Central memory CD8-positive, alpha-beta T cell (primary cell): ENCODE measurements at places on chromosomes 16 and 17.
A peak's percentile ranks its signal among the peaks of the same experiment; 100 is the strongest.

DNA sequence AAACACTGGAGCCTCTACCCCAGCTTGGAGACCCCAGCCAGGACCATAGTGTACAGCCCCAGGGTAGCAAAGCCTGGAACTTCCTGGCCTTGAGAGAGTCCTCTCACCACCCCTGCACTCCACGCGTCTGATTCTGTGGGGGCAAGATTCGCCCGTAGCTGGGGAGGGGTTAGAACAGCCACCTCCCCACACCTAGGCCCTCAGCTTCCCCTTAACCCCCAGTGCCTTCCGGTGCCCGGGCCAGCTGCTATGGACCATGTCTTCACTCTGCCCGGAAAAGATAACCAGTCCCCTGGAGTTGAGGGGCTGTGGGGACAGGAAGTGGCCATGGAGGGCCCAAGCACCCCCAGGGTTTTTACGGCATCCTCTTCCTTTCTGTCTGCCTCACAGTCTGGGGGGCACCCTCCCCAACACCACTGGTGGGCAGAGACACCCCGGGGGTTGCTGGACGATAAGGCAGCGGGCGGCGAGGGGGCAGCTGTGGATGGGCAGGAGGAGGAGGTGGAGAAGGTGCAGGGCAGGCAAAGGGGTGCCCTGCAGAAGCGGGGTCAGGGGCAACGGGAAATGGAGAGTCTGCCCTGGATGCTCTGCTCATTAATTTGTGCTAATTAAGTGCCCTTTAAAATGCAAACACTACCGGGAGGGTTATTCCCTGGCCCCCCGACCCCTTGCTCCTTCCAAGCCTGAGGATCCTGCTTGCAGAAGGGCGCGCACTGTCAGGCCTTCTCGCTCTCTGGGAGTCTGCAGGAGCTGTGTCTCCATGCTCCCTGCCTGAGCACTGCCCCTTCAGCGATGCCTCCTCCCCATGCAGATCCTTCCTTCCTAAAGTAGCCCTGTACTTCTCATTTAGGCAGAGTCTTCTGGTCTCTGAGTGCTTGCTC lies 2.4 kb downstream of the PRSS27 start:
- no peak for DNase-seq

DNA sequence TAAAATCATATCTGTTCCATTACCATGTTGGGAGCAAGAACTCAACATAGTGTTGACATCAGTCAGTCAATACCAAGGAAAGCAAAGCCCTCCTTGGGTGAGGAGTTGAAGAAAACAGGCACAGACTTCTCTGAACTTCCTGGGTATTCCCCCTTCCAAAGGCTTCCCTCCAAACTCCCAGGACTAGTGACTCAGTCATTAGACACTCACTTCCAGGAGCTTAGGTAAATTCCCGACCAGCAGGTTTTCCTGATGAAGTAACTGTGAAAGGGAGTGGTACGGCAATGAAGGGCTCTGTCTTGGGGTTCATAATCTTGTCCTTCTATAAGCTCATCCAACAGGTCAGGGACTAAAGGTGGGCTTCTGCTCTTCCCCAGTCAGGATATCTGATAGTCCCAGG lies 293.8 kb upstream of the AXIN2 start:
- DNase-seq = no peak

- no peak for DNase-seq
These were observed 35.1 kb upstream of the MGAT5B start for GRCh38 chr17:76833034-76833644.

- no peak for DNase-seq
These were observed 14.6 kb downstream of the SREBF1 start for GRCh38 chr17:17822189-17822588.

GRCh38 chr17:21167303-21167702 lies 40.5 kb downstream of the DHRS7B start:
- DNase-seq = no peak

GRCh38 chr17:47603830-47604597 lies 45.7 kb upstream of the KPNB1 start:
- no peak for DNase-seq

- DNase-seq = no peak
These were observed 91.8 kb downstream of the YPEL2 start for GRCh38 chr17:59423137-59423724.

- DNase-seq = no peak
These were observed 76.1 kb downstream of the FTO start for GRCh38 chr16:53780051-53780450.

DNA sequence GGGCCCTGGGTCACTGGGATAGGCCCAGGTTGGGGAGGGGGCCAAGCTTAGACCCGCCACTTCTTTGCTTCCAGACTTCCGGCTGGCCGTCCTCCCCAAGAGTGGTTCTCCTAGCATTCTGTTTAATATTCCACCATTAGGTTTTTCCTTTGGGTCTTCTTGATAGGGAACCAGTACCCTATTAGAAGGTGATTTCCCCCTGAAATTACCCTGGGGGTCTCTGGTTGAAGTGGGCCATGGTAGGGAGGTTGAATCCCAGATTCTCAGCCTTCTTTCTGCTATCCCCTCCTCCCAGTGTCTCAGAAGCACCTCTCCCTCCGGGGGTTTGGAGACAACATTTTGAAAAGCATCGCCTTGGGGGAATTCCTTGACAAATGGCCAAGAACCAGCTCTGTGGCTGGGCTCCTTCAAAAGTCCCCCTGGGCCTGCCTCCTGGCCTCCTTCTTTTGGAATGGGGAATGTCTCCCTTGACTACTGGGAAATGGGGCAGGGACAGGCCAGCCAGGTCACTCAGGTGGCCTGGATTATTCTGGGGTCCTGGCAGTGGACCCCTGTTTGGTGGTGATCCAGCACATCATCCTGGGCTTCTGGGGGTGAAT lies 5.7 kb downstream of the LASP1 start:
- no peak for DNase-seq

DNA sequence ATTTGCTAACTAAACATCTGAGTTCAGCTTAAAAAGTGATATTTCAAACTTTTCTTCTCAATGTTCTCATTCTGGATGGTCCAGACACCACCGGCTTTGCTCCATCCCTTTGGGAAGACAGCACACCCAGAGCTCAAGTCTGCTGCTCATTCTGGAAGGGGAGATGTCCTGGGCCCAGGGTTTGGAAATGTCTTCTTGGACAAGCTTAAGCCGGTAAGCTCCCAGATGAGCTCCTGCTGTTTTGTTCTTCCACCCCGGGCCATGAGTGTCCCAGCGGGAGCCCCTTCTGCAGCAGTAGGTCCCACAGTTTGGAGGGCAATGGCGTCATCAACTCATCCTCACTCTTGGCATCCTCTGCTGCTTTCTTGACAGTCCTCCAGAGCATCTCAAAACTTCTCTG lies 105.2 kb downstream of the TMEM100 start:
- DNase-seq = no peak

GRCh38 chr17:65931246-65932149 lies 260.4 kb downstream of the CEP112 start:
- DNase-seq = no peak

- no peak for DNase-seq
These were observed 39.8 kb downstream of the ABCA5 start for GRCh38 chr17:69287168-69287567.

DNA sequence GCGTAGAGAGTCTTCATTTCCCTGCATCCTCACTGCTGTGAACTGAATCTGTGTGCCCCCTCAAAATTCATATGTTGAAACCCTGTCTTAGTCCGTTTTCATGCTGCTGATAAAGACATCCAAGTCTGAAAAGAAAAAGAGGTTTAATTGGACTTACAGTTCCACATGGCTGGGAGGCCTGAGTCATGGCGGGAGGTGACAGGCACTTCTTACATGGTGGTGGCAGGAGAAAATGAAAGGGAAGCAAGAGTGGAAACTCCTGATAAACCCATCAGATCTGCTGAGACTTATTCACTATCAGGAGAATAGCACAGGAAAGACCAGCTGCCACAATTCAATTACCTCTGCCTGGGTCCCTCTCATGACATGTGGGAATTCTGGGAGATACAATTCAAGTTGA lies 3.1 kb upstream of the CCDC42 start:
- DNase-seq = no peak

DNA sequence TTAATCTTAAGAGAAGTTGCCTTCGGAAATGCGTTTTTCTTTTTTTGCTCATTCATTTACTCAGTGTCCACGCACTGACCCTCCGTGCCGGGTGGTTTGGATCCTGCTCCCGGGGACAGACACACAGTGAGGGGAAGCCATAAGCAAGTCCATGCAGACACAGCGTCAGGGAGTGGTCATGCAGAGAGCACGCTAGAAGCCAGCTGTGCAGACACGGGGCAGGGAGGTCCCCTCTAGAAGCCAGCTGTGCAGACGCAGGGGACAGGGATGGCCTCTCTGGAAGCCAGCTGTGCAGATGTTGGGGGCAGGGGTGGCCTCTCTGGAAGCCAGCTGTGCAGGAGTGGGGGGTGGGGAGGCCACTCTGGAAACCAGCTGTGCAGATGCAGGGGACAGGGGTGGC lies 4.8 kb downstream of the GAA start:
- DNase-seq = no peak

DNA sequence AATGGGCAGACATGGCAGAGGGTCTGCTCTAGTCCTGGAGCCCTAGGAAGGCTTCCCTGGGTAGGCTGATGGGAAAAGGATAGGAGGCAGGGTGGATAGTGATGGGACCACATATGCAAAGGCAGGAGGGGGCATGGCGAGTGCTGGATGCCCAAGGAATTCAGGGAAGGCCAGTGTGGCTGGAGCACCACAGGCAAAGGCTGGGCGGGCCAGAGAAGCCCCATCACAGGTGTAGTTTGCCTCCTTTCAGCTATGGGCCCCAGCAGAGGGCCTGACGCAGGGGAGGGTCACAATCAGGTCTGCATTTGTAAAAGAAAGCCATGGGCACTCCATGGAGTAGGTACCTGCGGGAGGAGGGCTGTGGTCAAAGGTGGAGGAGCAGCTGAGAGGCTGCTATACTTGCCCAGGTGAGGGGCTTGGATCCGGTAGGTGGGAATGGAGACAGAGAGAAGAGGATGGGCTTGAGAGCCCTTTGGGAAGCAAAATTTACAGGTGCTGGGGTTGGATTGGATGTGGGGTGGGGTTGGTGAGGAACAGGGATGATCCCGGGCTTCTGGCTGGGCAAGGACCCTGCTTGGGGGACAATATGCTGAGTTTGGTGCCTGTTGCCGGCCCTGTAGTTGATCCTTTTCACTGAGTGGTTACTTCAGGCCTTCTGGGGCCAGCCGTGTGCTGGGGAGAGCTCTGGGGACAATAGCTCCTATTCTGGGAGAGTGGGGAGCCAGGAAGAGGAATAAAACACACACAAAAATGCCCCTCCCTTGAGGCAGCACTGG lies 6.5 kb upstream of the COL1A1 start:
- no peak for DNase-seq

DNA sequence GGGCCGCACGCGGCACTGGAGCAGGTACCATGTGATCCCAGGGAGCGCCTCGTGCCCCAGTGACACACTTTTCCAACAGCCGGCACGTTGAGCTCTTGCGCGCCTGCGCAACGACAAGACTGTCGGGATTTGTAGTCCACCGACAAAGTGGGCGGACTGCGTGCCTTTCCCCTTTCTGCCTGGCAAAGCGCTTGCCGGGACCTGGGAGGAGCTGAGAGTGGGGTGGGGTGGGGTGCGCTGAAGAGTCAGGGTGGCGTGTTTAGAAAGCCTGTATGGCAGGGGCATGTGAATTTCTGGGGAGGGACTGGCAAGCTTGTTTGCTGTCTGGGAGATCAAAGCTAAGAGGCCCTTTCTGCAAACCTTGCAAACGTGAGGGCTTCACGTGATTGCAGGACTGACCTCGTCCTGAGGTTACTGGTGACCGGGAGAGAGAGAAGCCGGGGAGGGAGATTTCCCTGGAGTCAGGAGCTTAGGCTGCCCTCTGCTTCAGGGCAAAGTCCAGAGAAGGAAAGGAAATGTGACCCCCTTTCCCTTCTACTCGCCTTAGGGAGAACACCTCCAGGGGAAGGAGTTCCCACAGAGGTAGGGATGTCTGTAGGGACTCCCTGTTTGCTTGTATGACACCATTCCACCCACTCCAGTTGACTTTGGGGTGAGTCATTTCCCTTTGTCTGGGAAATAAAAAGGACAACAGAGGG lies 429 bp upstream of the NR1D1 start:
- DNase-seq = peak; percentile 75

- DNase-seq = no peak
These were observed 45.4 kb upstream of the HSBP1 start for GRCh38 chr16:83762141-83762991.

GRCh38 chr16:11313493-11314308 lies 31.6 kb upstream of the RMI2 start:
- no peak for DNase-seq

GRCh38 chr16:30429418-30429677 lies 482 bp downstream of the DCTPP1 start:
- no peak for DNase-seq

DNA sequence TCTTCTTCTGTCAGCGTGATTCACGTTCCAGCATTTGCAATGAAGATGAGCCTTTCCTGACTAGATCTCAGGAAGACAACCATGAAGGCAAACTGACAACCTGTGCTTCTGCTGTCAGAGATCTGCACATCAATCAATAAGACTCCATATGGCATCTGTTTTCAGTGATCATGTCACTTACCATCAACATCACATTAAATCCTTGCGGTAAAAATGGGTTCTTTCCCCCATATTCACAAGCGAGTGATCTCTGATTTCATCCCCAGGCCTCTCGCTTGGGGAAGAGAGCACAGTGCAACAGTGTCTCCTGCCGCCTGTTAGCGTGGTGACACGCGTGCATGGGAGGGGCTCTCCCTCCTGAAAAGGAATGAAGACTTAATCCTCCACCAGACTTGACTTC lies 11.1 kb downstream of the NACA2 start:
- DNase-seq = no peak

GRCh38 chr17:34850023-34850422 lies 111.2 kb downstream of the CCT6B start:
- no peak for DNase-seq

DNA sequence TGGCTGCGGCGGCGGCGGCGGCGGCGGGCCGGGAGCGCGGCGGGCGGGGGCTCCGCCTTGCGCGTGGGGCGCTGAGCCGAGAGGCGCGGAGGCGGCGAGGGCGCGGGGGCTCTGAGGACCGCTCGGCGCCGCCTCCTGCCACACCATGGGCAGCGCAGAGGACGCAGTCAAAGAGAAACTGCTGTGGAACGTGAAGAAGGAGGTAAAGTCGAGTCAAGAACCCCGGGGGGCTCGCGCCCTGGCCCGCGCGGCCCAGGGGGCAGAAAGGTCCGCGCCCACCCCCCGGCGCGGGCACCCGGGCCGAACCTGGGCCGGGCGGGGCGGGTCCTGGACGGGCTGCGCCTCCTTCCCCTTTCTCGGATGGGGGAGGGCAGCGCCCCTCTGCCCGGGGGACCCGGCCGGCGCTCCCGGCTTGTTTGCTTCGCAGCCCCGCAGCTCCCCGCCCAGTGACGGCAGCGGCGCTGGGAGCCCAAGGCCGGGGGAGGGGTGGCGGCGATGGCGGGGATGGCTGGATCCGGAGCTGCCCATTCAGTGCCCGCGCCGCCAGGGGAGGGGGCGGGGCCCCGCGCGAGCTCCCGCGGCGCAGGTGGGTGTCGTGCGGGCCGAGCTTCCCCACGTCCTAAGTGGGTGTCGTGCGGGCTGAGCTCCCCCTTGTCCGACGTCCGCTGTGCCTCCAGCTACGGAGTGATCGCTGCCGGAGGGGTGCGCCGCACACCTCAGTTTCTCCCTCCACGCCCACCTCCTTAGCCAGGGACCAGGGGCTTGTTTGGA lies 428 bp downstream of the SGSM2 start:
- no peak for DNase-seq

- DNase-seq = no peak
These were observed 127.8 kb upstream of the CDH5 start for GRCh38 chr16:66238696-66239095.
